ENCODE measurements at places on chromosomes 3 and 15. TPM values are rescaled to one million over a fixed set of nuclear protein-coding genes. Genes with fewer than 3 reads are reported as not detected.

The ZNF770 gene
- 46.6 TPM for polyA plus RNA-seq

DNA sequence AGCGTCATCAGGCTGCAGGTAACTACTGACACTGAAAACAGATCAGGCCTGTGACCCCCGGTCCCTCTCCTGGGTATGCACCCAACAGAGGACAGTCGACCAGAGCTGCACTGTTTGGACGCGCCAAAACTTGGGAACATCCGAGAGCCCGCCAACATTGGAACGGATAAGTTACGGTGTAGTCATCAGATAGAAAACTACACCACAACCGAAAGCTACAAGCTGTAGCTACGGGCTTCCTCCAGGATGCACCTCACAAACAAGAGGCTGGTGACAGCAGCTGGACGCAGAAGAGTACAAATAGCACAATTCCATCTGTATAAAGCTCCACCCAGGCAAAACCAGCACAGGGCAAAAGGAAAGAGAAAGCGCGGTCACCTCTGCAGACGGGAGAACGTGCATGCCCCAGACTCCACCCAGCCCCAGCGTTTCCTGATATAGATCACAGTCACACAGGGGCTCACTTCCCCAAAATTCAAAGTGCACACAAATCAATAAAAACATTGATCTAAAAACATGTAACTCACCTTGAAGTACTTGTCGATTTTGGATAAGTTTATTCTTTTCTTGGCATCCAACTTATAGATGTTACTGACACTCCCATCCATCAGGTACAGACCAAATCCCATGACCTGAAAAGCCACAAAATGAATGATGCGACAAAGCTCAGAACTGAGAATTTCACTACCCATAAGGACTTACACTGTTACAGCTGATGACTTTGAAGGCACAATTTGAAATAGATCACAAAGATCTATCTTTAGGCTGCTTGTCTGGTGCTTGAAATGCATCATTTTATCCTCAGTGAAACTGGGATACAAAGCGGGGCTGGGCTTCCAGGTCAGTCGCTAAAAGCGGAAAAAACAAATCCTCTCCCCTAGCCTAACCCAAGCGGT lies 43.3 kb downstream of the CYFIP1 start:
- no peak for DNase-seq

The PROK2 gene
- 0.14 TPM for polyA plus RNA-seq

DNA sequence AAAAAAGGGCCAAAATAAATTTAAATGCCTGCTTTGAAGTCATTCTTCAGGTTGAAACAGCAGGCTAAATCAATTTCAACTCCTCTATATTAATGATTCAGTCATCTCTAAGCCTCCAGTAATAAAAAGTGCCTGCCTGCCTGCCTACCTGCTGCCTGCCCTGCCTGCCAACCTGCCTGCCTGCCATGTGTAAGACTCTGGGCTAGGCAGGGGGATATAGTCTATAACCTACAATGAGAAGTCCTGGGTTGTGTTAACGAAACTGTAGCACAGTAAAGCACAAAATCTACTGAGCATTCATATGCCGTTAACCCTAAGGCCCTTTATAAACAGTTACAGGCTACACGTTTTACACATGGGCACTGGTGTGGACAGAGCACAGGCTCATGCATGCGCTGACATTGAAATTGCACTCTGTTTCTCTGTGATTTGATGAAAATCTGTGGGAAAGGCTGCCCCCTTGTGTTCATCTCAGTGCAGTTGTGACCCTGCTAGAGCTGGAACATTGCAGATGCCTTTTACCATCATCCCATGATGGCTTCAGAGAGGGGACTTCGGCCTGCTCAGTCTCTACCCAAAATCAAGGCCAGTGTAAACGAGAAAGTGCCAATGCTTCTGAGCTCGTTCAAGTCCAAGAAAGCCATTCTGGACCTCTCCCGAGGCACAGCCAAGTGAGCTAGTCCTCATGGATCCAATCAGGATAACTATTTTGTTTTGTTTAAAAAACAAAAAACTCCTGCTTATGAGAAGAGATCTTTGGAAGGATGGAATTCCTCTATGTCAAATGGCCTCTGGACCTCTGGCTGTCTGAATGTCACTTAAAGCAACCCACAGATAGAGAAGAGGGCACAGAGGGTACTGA lies 64.6 kb downstream of the EFL1 start:
- DNase-seq, result peak; percentile 64

The RTP4 gene
- polyA plus RNA-seq, result 0.70 TPM

DNA sequence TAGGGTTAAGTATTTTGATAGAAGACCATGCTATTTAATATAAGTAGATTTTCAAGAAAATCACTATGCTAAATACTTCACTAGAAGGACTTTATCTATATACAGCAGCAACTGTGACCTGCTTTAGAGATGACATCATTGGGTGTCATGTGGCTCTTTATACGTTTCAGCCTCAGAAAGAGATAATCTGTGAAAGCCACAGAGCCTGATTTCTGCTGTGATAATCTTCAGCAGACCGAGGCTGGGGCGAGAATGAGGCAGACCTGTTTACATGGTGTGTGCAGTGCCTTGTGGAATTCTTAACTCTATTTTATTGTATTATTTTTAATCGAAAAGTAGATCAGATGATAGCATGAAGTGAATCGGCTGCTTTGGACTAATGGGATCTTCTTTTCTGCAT lies 471.2 kb downstream of the MFSD1 start:
- DNase-seq, result no peak

DNA sequence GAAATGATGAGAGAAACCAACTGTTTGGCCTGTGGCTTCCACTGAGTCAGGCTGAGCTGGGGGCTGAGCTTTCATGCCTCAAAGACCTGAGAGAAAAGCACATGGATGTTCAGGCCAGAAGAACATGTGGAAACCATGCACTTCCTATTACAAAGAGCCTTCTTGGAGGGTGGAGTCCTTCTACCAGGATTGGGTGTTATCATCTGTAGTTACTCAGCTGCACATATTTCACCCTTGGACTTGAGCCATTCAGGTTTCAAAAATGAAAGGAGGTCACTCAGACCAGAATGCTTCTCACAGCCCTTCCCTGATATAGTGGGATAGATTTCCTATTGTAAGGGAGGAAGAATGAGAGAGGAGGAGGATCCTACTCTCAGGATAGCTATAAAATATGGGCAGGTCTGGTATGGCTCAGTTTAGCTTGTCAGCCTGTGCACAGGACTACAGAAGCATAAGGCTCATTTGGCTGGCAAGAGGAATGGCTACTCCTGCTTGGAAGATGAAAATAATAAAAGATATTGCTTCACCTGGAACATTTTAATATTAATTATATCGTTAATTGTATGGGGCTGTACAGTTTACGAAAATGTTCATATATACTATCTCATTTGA lies 173.6 kb upstream of the TMC3 start:
- DNase-seq, result no peak

The RTP1 gene
- not detected for polyA plus RNA-seq

The CASR gene
- 0.13 TPM for polyA plus RNA-seq

- DNase-seq, result no peak
These were observed 23.0 kb upstream of the CLDN1 start for GRCh38 chr3:190345027-190345821.

GRCh38 chr3:59981377-59981776 lies 931.6 kb upstream of the CFAP20DC start:
- no peak for DNase-seq

DNA sequence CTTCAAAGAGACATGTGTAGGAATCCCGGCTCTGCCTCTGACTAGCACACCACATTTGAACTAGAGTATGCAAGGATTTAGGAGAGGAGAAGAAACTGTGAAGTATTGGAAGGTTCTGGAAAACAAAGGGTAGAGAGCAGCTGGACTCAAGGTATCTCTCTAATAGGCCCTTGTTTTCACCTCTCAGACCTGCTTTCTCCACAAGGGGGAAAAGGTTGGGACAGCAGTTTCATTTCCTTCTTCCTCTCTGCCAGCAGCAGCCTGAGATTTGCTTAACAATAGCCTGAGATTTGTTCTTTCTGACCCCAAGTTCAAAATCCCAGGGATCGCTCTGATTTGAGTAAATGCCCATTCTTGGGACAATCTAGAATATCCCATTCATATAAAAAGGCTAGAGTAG lies 430.6 kb upstream of the MCTP2 start:
- DNase-seq, result no peak

- no peak for DNase-seq
These were observed 144.2 kb downstream of the ANO10 start for GRCh38 chr3:43477600-43477999.

GRCh38 chr3:81716870-81717509 lies 44.5 kb downstream of the GBE1 start:
- DNase-seq, result no peak

The CTDSPL gene
- 106 TPM for polyA plus RNA-seq

GRCh38 chr3:28698706-28699105 lies 350.1 kb upstream of the AZI2 start:
- no peak for DNase-seq

- no peak for DNase-seq
These were observed 173.7 kb upstream of the SLC2A2 start for GRCh38 chr3:171200052-171200749.

DNA sequence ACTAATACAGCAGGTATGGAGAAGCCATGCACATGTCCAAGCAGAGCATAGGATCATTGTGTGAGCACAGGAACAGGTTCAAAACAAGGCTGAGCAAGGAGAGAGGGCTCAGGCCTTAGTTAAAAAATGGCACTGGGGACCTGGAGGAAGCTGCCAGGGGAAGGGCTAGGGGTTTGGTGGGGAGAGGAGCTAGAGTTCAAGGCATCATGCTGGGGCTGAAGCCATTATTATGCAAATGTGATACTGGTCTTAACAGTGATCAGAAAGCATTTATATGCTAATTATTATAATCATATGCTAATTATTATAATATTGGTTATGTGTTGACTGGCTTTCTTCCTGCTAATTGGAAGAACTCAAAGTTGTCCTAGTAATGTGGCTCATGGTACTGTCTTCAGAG lies 546.0 kb upstream of the CFAP20DC start:
- no peak for DNase-seq

The SLC22A13 gene
- 0.06 TPM for polyA plus RNA-seq

DNA sequence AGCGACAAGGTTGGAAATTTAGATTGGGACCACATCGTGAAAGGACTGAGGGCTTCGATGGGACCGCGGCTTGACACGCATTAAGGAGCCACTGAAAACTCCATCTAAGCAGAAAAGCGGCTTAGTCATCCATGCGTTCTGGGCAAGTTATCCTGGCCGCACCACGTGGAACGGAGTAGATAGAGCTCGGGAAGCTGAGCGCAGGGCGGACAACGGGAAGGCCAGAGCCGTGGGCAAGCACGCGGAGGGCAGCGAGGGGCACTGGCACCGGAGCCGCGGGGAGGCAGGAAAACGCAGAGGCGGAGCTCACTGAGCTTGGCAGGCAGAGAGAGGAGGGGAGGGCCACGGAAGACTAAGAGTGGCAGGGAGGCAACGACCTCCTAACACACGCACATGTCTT lies 61.3 kb upstream of the VGLL4 start:
- no peak for DNase-seq

GRCh38 chr3:55634345-55634744 lies 147.2 kb upstream of the WNT5A start:
- no peak for DNase-seq

The ALDH1A3 gene
- polyA plus RNA-seq, result 1.3 TPM

GRCh38 chr3:51471775-51472652 lies 27.8 kb downstream of the DCAF1 start:
- no peak for DNase-seq

GRCh38 chr3:158181096-158181495 lies 71.2 kb downstream of the RSRC1 start:
- DNase-seq, result no peak

The CCDC33 gene
- polyA plus RNA-seq, result 2.3 TPM
